H1 (cell line): ENCODE measurements at places on chromosomes 4 and X.

DNA sequence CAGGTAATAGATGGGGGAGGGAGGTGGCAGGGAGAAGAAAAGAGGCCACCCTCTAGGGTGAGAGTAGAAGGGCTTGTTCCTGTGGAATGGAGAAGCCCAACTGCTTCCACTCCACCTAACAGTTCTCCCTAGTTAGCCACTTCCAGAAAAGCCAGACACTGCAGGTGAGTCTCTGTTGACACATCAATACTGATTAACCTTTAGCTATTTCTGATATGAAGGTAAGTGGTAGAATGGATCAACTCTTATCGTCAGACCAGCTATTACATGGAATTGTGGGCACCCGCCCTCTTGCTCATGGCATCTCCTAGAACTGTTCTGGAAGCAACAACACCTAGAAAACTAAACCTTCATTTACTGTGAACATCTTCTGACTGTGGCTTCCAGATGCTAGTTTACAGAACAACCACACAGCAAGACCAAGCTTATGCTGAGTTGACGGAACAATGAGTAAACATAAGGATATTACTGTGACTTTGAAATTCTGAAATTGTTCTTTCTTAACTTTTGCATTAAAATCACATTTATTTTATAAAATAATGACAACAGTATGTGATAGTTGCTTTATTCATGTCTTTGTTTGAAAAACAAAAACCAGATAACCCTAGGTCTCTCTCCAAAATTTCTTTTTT, 44.7 kb downstream of the ANXA3 start:
- DNase-seq: no peak

DNA sequence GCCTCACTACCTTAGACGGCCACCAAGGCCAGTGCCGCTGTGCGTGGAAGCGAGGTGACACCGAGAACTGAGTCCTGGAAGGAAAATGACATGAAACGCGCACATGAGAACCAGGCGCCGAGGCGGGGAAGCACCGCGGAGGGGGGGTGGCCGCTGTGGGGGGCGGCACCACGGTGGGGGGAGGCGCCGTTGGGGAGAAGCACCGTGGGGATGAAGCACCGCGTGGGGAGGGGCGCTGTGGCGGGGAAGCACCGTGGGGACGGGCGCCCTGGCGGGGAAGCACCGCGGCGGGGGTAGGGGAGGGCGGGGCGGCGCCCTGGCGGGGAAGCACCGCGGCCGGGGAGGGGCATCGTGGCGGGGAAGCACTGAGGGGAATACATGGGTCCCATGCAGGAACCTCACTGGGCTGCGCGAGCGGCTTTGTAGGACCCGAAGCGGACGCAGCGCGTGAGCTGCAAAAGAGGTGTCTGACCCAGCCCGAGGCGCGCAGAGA, 28.0 kb downstream of the PPP2R3B start:
- no peak for DNase-seq

- no peak for DNase-seq
Measured at GRCh38 chr4:40121515-40121914, 64.9 kb downstream of the N4BP2 start.

- DNase-seq: no peak
Measured at GRCh38 chr4:79632114-79632513, 224.1 kb upstream of the GK2 start.

- peak; percentile 59 for DNase-seq
Measured at GRCh38 chrX:119067023-119067739, 5.6 kb upstream of the CT47C1 start.
